Stimulated activated CD8-positive, alpha-beta memory T cell treated with anti-CD3 and anti-CD28 coated beads, Interleukin-12 subunit alpha, Interleukin-12 subunit beta, amount 100 ng/mL, for 1 hour (primary cell): ENCODE measurements at places on chromosomes 2 and 18.

DNA sequence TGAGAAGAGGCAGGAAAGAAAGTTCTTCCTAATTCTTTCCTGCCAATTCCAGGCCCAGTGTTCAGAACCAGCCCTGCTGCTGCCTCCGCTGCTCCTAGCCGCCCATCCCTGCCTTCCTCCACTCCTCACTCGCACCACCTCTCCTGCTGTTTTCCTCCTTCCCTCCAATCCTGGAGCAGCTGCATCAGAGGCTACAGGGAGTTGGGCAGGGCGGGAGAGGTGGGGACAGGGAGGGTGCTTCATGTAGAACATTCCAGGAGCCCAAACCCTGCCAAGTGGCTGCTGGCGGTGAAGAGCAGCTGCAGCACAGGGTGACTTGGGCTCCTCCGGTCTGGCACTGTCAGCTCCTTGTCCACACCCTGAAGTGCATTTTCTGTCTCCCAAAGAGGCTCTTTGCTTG, 176.3 kb downstream of the TNS1 start:
- DNase-seq, result no peak

DNA sequence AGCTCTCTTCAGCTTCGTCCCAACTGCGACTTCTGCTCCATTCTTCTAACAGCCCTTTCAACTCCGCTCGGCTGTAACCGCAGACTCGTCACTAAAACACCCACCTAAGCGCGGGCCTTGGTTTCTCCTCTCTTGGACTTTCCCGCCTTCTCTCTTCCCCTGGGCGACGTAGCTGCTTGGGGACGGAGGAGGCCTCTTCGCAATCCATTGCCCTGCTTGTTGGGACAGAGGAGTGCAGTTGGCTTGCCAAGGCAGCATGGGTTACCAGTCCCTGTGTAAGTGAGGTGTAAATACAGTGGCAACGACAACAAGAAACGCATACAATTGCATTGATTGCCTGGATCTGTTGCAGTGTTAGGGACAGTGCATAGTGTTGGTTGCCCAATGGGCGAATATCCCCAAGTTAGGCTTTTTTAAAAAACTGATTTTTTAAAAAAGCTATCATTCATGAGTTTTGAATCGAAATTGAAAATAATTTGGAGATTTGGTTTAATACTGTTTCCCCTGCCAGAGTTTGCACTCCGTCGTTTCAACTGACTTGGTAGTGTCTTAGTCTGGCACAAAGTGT, 484 bp upstream of the DARS1 start:
- peak; percentile 46 for DNase-seq

DNA sequence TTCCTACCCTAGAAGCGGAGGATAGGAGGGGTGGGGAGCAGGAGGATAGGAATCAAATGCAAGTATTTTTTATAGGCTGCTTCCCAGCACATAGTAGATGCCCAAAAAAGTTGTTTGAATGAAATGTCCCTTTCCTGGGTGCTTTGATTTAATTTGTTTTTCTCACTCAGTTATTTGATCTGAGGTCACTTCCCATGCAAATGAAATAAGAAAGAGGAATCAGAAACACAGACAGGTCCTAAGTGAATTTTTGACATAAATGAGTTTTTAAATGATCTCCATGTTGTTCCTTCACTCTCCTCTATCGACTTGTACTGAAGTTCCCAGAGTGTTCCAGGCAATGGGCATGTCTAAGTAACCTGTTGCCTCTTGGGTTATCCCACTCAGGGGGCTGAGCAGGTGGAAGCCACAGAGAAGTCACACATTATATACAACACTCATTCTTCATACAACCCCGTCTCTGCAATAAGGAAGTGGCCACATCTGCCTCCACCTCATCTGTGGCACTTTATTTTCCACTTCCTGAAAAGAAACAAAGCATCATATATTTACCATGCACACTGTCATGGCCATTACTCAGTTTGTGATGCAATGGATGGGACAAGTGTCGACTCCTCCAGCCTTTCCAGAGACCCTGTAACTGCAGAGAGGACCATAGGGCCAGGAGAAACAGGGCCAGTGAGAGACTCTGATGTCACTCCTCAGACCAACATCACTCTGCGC, 81.9 kb upstream of the ZNF397 start:
- no peak for DNase-seq

- no peak for DNase-seq
Measured at GRCh38 chr2:30300456-30301221, 69.3 kb downstream of the LBH start.

DNA sequence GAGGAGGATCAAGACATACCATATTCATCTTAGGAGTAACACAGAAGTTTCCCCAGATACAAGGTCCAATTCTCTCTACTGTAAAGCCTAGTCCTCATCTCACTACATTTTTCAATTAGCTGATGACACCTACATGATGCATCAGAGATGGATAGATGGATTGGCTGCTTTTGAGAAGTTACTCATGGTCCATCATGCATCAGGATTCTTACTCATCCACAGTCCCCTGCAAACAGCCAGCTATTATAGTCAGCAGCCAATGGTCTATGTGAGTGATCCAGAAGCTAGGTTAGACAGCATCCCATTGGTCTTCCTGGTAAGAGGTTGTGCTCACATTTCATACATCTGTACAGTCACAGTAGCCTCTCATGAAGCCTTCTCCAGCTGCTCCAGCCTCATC, 154.5 kb upstream of the NRP2 start:
- DNase-seq, result no peak

GRCh38 chr18:39667905-39668304, 2102.3 kb upstream of the CELF4 start:
- no peak for DNase-seq

GRCh38 chr18:73900106-73900835, 247.4 kb downstream of the FBXO15 start:
- no peak for DNase-seq

DNA sequence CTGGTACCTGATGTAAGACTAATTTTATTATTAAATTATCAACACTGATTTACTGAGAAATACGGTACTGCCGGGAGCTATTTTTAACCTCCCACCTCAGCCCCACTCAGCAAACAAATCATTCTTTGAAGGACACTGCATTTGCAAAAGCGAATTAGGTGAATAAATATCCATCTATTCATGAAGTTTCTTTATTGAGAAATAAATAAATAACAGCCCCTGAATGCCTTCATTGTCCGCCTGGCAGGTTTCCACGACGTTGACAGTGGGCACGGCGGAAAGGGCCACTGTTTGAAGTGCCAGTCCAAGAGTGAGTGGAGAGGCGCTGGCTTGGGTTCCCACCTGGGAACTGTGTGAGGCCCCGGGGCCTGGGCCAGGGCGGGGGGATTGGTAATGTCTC, 15.7 kb downstream of the C1QL2 start:
- no peak for DNase-seq
